Activated gamma-delta T cell (primary cell): ENCODE measurements at places on chromosomes 5 and 9.

DNA sequence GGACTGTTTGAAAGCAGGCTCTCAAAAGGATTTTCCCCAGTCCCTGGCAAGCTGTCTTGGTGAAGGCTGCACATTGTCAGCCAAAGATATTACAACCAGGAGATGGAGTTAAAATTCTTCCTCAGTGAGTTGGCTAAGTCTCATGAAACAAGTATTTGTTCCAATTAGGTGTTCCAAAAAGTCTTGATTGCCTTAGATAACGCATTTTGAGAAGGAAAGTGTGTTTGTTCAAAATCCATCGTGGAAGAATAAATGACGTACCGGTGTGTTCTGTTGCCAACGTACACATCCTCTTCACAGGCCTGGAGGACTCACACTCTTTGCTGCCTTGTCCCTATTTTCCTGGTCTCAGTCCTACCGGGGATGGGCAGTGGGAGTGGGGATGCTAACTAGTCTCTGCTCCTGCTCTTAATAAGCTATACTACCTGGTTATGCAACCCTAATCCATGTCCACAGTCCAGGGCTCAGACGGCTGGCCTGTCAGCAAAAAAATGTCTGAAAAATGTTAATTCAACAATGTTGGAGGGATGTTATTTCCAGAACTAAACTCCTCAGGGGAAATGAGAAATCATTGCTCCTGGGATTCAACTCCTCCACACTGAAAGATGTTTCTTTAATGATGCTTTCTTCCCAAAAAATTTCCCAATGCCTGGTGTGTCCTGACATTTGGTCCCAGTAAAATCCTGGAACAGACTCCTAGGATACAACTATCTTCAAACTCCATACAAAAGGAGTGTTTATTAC lies 175.3 kb upstream of the KLF9 start:
- DNase-seq: no peak

- no peak for DNase-seq
Observed at GRCh38 chr9:101586651-101587050, 8.1 kb downstream of the PPP3R2 start.

DNA sequence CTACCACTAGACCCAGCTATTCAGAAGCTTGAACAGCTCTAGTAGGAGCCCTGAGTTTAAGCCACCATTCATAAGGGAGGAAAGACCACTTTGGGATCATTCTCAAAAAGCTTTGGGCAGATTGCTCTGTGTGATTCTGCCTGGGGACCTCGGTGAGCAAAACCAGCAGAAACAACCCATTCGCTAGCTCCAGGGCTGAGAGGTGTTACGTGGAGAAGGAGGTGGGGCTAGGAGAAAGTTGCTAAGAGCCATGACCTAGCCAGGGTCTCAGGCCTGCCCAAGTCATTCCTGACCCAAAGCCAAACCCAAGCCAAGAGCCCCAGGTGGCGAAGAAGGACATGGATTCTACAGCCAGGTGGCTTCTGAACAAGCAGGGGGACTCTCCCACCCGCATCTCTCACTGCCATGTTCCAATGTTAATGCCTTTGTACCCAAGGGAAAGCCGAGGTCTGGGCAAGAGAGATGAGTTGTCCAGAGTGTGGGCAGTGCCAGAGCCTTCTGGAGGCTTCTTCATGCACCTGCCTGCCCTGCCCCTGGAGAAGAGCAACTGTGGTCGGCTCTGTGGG lies 4.0 kb upstream of the BARHL1 start:
- DNase-seq: no peak

GRCh38 chr5:54540286-54540685 lies 22.7 kb downstream of the SNX18 start:
- no peak for DNase-seq

GRCh38 chr5:177124486-177124991 lies 9.0 kb upstream of the NSD1 start:
- no peak for DNase-seq

- DNase-seq: no peak
Observed at GRCh38 chr5:121819682-121820261, 31.9 kb upstream of the FTMT start.

DNA sequence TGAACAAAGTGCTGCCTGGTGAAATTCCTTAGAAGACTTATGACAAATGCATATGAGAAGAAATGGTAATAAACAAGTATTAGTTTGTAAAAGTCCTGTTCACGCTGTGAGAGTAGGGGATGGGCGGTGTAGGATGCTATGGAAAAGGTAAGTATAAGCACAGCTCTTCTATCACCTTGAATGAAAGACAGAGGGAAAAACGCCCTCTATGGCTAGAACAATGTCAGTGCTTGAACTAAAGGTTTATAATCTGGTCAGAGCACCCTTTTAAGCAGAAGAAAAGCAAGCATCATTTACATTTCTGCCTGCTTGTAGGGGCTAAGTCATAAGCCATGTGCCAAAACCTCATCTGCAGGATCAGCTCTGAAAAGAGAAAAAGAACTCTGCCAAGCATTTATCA lies 115.2 kb downstream of the LHFPL2 start:
- no peak for DNase-seq

GRCh38 chr9:35746583-35746982 lies 2.4 kb downstream of the GBA2 start:
- no peak for DNase-seq
